ENCODE measurements at places on chromosomes 2 and 18. TPM values are rescaled to one million over a fixed set of nuclear protein-coding genes. Genes with fewer than 3 reads are reported as not detected.
A peak's percentile ranks its signal among the peaks of the same experiment; 100 is the strongest.

The PPP1R1C gene
- total RNA-seq, result 4.0 TPM

The TMEM198 gene
- total RNA-seq, result 8.8 TPM

The AMER3 gene
- total RNA-seq, result 0.59 TPM

The RHOB gene
- total RNA-seq, result 10.8 TPM

The CRYBA2 gene
- not detected for total RNA-seq

The DSG2 gene
- total RNA-seq, result 107 TPM

The NUP35 gene
- total RNA-seq, result 53.6 TPM

The CHRND gene
- not detected for total RNA-seq

The SULT1C4 gene
- 0.96 TPM for total RNA-seq

The PXDN gene
- 140 TPM for total RNA-seq

The ZNG1B gene
- total RNA-seq, result 41.7 TPM

GRCh38 chr2:84912984-84913383, 7.5 kb downstream of the TMSB10 start:
- DNase-seq, result no peak

DNA sequence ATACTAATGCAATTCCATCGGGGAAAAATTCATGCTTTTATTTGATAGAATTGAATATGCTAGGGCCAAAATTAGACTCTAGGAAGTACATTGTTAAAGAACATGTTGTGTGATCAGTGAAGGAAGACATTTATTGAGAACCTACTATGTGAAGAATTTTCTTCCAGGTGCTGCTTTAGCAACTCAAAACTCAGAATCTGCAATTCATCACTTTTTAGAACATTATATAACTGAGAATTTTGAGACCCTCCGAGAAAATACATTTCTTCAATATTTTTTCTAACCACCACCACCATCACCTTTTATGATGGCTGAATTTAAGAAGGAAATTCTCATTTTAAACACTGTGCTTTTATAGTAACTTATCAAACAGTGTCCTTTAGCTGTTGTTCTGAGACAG, 315.2 kb downstream of the FIGN start:
- DNase-seq, result no peak

- DNase-seq, result no peak
Observed at GRCh38 chr2:100418406-100418962, 1.0 kb upstream of the CHST10 start.

DNA sequence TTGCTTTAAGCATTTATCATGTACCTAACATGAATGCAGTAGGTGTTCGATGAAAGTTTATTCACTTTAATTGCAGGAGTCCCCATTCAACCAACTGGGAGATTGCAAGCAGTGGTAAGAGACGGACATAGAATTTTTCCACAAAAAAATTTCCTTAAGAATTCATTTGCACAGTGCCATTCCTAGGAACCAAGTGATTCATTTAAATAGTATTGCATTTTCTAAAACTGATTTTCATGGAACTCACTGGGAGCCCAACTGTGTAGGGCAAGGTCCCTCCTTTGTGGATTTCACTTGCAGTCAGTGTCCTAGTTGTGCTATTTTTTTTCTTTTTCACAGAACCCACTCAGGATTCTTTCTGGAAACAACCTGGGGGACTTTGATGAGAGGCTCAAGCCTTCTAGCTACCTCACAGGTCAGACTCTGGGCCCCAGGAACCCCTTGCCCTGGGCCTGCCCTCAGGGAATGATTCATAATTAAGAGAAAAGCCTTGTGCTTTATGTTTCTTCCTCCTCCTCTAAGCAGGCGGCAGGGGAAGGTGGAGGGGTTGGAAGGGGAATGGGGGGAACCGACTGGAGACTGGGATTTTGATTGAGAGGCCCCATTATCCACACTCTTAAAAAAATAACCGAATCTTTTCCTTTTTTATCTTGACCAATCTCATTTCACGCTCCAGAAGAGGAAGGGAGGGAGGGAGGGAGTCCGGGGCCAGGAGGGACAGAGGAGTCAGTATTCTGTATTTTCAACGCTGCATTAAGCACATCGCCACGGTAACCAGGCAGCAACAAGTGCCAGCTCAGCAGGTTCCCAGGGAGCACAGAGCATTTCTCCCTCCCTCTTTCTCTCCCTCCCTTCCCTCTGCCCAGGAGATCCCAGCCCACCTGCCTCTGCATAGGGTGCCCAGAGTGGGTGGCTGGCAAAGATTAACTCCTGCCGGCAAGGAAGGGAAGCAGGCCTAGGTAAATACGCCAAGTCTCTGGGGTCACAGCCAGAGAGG, 51.8 kb downstream of the PSD4 start:
- peak; percentile 71 for DNase-seq

DNA sequence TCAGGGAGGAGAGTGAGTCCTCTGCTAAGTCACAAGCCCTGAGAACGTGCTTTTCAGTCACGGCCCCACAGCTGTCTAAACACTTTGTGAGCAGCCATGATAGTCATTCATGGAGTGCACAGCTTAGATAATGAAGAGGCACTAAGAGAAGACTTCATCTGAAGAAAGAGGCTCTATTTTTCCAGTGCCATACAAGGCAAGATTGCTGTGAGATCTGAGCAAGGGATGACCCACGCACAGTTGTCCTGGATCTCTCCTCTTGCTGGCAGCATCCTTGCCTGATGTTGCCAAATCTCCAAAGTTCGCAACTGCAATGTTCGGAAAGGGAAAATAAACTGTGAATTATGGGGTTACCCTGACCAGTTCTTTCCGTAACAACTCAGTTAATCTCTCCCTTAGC, 418.7 kb downstream of the MEIS1 start:
- DNase-seq, result no peak

GRCh38 chr2:10047616-10048500, 4.5 kb downstream of the KLF11 start:
- DNase-seq, result no peak

DNA sequence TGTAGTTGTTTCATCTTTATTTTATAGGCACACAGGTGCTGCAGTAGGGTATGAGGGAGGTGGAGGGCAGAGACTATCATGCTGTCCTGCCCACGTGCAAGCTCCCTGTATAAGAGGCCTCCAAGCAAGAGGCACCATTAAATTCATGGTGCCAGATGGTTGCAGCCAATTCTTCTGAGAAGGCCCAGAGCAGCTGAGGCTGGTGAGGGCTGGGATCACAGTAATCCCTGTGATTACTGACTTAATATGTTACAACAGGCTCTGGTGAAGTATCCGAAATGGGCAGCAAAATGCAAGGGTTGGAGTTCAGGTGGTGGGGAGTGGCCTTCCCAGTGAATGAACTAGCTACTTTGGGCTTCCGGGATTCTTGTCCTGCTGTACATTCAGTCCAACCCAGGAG, 191.9 kb upstream of the SMAD2 start:
- DNase-seq, result no peak

DNA sequence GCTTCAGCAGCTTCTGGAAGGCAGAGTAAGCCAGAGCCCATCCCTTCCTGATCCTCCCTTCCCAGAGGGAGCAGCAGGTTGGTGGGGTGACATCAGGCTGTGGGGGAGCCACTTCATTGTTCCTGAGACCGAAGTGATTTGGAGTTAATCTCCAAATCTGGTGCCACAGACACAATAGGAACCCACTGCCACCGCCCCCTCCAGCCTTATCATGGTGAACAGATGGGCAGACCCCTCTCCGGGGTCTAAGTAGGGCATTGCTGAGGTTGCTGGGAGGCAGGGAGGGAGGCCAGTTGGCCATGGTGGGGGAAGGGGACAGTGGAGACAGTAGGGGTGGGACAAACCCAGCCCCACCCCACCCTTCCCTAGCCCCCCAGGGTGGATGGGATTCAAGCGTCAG, 25.6 kb upstream of the SLC35F6 start:
- DNase-seq, result no peak

DNA sequence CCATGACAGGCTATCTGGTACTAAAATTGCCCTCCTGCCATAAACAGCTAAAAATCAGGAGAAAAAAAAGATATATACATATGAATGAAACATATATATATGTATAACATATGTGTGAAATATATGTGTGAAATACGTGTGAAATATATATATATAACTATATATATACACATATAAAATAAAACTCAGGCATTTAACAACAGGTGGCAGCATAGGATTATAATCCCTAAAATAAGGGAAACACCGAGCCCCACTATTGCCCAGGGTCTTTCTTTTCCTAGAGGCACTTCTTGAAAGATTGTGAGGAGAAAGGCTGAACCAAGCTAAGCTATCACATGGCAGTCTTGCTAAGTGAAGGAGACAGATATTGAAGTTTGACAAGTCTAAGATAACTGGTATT, 65.9 kb upstream of the CYTIP start:
- no peak for DNase-seq

GRCh38 chr2:232490221-232491138, 2.8 kb upstream of the ECEL1 start:
- peak; percentile 22 for DNase-seq

DNA sequence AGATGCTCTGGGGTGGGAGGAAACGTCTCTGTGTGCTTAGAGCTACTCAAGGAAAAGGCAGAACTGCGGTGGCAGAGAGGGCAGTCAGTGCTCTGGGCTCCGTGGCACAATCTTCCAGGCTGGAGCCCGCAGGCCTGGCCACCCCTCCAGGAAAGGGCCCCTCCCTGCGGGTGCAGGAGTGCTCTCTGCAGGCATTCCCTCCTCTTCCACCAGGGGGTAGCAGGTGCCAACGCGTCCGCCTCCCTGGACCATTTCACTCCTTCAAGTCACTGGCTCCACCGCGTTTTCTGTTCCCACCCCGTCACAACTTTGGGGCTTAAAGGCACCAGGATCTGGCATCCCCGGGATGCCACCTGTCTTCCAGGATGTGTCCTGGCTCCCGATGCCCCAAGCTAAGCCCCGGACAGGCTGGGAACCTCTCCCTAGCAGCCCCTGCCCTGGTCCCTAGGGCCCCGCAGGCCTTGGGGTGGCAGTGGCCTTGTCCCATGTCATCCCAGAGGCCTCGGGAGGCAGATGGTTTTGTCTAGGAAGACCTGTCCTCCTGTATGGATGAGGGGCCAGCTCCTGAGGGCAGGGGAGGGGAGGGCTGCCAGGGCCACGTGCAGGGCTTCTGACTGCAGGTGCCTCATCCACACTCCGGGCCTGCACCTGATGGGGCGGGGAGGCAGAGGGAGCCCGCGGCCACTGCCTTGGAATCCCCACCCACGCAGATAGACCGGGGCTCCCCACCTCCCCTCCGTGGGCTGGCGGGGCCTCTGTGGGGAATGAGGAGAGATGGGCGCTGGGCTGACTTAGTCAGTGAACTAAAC, 26.4 kb downstream of the KCNIP3 start:
- peak; percentile 73 for DNase-seq

DNA sequence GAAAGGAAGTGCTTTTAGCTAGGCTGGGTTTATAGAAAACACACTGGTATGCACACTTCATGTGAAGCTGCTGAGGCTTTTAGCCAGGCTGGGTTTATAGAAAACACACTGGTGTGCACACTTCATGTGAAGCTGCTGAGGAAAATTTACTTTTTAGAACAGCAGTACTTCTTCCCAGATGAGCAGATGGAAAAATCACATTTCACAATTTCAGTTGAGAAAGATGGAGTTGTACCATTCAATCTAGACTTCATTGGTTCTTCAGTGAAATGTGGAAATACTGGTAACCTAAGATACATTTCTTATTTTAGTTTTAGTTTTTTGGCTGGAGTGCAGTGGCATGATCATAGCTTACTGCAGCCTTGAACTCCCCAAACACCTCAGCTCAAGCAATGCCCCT, 11.1 kb downstream of the SNTG2 start:
- no peak for DNase-seq

- no peak for DNase-seq
Observed at GRCh38 chr2:207787017-207787416, 17.3 kb upstream of the FZD5 start.

- DNase-seq, result no peak
Observed at GRCh38 chr2:225993430-225993829, 593.9 kb downstream of the NYAP2 start.

GRCh38 chr2:230739961-230740360, 27.3 kb downstream of the CAB39 start:
- DNase-seq, result no peak

- no peak for DNase-seq
Observed at GRCh38 chr18:10895976-10896375, 253.4 kb downstream of the PIEZO2 start.

DNA sequence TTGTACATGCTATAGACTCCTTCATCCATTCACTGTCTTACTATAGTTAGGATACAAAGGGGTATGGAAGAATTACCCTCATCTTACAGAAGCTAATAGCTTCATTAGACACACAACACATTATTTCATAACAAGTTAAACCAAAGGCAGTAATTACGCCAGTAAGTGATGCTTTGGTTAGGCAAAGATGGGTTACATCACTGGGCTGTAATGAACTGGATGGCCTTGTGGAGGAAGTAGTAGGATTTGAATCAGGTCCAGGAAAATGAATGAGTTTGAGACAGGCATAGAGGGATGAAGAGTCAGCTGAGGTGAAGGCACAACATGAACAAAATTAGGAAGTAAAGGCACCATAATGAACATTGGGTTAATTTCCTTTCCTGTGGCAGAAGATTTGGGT, 80.1 kb downstream of the SOCS6 start:
- no peak for DNase-seq

DNA sequence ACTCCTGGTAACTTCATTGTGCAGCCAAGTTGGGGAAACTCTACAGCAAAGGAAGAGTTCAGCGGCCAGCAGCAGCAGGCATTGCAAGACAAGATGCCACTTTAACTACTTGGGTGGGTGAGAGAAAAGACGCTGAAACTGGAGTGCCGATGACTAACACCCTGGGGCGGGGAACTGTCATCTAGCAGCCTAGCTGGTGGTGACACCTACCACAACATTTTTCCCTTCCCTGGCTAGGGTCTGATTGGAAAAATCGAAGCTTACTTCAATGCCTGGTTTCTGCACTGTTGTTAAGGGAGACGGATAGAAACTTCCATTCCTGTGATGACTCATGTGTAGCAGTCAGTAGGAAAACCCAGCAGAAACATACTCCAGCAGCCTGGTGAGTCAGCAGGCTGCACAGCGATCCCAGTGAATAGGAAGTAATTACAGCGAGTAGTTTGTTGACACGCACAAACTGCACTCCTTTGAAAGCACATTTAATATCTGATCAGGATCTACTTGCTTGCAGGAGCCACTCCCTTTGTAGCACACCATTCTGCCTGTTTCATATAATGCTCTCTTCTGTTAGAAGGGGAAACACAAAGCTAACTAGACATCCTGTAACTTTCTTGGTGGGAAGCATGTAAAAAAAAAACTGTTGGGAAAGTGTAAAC, 62.1 kb upstream of the MAPRE2 start:
- DNase-seq, result peak; percentile 38

GRCh38 chr2:2850859-2851258, 519.8 kb upstream of the MYT1L start:
- DNase-seq, result no peak

DNA sequence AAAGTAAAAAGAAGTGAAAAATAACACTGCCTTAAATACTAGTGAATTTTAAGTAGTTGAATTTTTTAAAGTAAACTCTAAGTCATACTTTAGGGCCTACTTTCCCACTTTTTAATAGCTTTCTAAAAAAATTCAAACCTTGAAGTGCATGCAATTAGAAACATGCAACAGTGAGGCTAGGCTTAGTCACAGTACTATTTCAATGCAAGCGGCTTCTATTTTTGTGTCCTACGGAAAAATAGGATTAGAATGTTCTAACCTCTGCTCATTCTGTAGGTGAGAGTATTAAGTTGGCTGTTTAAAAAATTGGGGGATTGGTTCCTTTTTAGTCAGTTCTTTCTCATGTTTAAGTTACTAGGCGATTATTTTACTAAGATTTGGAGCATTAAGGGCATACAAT, 39.1 kb upstream of the PSMD14 start:
- no peak for DNase-seq
